ENCODE measurements at places on chromosomes 11 and 22. TPM values are rescaled to one million over a fixed set of nuclear protein-coding genes. Genes with fewer than 3 reads are reported as not detected.

DNA sequence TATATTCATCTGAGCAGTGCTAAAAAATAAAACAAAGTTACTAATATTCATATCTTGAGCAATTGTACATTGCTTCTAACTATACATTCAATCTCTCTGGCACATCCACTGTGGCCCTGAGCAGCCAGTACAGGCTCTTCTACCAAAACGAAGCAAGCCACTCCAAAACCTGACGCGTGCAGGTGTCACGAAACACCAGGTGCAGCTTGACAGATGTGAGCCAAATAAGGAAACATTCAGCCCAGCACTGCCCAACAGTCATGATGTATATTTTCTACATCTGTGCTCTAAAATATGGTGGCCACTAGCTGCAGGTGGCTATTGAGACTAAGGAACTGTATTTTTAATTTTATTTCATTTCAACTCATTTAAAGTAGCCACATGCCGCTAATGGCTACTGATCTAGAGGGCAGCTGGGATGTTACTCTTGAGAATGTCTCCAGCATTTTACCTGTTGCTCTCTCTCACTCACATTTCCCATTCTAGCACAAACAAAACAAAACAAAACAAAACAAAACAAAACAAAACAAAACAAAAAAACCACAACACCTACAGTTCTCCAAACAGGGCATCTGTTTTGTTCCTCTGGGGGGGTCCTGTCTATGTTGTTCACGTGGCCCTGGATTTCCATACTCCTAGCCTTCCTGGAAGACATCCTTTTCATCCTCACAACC lies 77.7 kb downstream of the LARGE1 start:
- H3K4me3 ChIP-seq: no peak overlapping the region
- no peaks in the 10 kb centered on the region for H3K36me3 ChIP-seq
- DNase-seq: no peak
- no peaks in the 10 kb centered on the region for H3K27me3 ChIP-seq

DNA sequence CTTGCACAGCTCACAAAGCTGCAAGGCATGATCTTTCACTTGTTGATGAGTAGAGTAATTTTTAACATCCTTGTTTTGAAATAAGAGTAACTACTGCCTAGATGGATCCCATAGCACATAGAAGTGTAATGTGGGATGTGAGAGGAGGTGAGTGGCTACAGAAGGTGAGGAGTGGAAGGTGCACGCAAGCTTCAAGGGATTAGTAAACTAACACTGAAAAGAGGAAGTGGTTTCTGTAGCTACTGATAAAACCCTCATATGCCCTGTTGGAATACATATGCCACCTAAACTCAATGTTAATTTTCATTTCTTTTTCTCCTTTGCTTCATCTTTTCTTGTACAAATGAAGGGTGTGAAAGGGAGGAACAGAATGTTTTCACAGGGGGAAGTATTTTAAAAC lies 22.0 kb upstream of the CTSC start:
- no peaks in the 10 kb centered on the region for H3K36me3 ChIP-seq
- no peak overlapping the region for H3K27ac ChIP-seq
- peaks cover 14% of the 10 kb centered on the region for H3K4me1 ChIP-seq
- H3K27me3 ChIP-seq: no peaks in the 10 kb centered on the region
- no peak for DNase-seq

DNA sequence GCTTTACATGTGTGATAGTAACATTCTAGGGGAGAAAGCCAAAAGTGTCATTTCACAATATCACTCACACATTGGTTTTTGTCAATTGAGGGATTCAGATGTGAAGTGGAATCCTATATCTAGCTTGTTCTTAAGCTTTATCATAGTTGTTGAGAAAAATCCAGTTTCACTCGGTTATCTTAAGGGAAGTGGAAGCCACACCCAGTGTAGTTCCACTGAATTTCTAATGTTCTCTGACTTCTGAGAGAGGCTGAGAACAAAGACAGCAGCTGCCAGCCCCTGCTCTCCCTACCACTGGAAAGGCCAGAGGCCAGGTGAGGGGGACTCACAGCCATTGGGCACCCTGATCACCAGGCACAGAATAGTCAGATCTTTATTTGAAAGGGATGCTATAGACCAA lies 53.7 kb downstream of the THAP12 start:
- no peaks in the 10 kb centered on the region for H3K36me3 ChIP-seq
- no peak for DNase-seq
- H3K4me3 ChIP-seq: no peak overlapping the region
- H3K27me3 ChIP-seq: peaks cover 23% of the 10 kb centered on the region

DNA sequence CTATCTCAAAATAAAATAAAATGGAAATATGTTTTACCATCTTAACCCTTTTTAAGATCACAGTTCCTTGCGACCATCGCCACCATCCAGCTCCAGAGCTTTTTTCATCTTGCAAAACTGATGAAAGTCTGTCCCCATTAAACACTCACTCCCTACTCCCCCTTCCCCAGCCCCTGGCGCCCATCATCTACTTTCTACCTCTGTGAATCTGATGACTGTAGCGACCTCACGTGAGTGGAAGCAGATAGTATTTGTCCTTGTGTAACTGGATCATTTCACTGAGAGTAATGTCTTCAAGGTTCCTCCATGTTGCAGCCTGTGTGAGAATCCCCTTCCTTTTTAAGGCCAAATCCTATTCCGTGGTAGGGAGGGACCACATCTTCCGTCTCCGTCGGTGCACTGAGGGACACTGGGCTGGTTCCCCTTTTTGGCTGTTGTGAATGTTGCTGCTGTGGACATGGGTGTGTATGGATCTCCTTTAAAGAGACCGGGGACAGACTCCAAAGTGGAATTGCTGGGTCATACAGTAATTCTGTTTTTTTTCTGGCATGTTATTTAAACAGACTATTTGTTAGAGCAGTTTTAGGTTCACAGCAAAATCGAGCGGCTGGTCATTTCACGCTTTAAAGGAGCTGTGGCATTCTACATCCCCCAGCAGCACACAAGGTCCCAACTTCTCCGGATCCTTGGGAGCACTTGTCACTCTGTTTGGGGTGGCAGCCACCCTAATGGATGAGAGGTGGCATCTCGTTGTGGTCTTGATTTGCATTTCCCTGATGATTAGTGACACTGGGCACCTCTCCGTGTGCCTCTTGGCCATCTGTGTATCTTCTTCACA lies 120.0 kb downstream of the KCNQ1 start:
- no peak for DNase-seq
- no peaks in the 10 kb centered on the region for H3K4me1 ChIP-seq
- no peaks in the 10 kb centered on the region for H3K27me3 ChIP-seq
- H3K36me3 ChIP-seq: no peaks in the 10 kb centered on the region

OR52N4 gene
- not detected for total RNA-seq

DNA sequence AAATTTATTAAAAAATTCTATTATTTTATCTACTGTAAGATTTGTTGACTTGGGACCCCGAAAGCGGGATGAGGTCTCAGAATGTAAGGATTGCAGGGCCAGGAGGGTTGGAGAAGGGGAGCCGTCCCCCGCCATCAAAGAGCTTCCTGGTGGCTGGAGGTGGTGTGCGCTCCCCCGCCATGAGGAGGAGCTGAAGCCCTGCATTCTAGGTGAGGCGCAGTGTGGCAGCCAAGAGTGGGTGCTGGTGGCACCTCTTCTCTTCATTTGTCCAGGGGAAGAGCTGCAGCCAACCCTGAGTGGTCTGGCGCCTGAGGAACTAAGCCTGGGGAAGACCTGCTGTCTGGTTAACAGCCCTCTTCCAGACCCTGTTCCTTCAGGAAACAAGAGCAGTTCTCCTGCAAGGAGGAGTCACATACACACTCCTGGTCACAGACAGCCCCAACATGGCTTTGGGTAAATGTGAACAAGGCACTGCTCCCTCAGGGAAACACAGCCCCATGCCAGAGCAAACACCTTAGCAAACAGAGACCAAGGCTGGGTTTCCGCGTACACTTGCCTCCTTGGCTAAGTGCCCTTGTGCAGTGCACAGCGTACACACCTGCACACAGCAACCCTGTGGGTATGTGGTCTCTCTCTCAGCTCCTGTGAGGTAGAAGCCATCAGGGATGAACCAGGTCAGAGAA lies 17.3 kb downstream of the RTN4RL2 start:
- H3K4me1 ChIP-seq: peaks cover 22% of the 10 kb centered on the region
- H3K27me3 ChIP-seq: peaks cover 8% of the 10 kb centered on the region
- H3K36me3 ChIP-seq: no peaks in the 10 kb centered on the region
- no peak overlapping the region for H3K27ac ChIP-seq
- no peak for DNase-seq

DNA sequence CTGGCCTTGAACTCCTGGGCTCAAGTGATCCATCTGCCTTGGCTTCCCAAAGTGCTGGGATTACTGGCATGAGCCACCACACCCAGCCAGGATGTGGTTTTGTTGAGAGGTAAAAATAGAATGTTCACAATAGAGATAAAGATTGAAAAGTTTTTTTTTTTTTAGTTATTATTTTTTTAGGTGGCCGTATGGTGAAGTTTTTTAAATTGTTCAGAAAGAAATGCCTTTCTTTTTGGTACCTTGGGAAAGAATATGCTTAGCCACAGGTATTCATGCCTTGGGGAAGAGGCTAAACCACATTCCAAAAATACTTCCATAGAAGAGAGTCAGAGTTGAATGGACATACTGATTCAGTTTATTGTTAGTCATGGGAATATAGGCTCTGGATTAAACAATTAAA lies 143.4 kb downstream of the C11orf91 start:
- H3K4me1 ChIP-seq: no peaks in the 10 kb centered on the region
- no peak overlapping the region for H3K4me3 ChIP-seq
- no peaks in the 10 kb centered on the region for H3K36me3 ChIP-seq
- H3K27ac ChIP-seq: no peak overlapping the region
- no peak for DNase-seq
- no peaks in the 10 kb centered on the region for H3K27me3 ChIP-seq

- H3K4me1 ChIP-seq: peaks cover 17% of the 10 kb centered on the region
- peak overlapping the region; percentile 94 for H3K27ac ChIP-seq
- H3K4me3 ChIP-seq: peak overlapping the region; percentile 70
- no peak for DNase-seq
Measured at GRCh38 chr22:39996732-39997131, 2.0 kb downstream of the FAM83F start.

CDC42EP1 gene
- total RNA-seq: 56.3 TPM

GRCh38 chr11:1746511-1746931 lies 3.9 kb downstream of the IFITM10 start:
- H3K4me3 ChIP-seq: no peak overlapping the region
- no peaks in the 10 kb centered on the region for H3K36me3 ChIP-seq
- H3K4me1 ChIP-seq: peaks cover 18% of the 10 kb centered on the region
- H3K27me3 ChIP-seq: no peaks in the 10 kb centered on the region
- no peak for DNase-seq
- no peak overlapping the region for H3K27ac ChIP-seq

DNA sequence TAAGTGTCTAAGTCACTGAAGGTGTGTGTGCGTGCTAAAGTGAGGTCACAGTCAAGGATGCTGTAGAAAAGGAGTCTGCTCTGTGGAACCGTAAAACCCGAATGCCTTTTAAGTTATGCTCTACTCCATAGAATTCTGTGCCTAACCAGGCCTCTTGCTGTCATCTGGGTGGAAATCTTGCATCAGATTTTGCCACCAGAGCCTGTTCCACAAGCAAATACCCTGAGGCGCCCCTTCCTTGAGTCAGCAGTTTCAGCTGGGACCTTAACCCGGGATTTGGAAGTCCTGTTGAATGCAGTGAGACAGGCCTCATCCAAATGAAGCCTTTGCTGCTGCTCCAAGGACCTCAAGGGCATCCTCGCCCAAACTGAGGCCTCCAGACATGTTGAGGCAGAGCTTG lies 109.8 kb downstream of the WNT11 start:
- no peak overlapping the region for H3K4me3 ChIP-seq
- no peak for DNase-seq
- no peaks in the 10 kb centered on the region for H3K27me3 ChIP-seq
- no peak overlapping the region for H3K27ac ChIP-seq

DNA sequence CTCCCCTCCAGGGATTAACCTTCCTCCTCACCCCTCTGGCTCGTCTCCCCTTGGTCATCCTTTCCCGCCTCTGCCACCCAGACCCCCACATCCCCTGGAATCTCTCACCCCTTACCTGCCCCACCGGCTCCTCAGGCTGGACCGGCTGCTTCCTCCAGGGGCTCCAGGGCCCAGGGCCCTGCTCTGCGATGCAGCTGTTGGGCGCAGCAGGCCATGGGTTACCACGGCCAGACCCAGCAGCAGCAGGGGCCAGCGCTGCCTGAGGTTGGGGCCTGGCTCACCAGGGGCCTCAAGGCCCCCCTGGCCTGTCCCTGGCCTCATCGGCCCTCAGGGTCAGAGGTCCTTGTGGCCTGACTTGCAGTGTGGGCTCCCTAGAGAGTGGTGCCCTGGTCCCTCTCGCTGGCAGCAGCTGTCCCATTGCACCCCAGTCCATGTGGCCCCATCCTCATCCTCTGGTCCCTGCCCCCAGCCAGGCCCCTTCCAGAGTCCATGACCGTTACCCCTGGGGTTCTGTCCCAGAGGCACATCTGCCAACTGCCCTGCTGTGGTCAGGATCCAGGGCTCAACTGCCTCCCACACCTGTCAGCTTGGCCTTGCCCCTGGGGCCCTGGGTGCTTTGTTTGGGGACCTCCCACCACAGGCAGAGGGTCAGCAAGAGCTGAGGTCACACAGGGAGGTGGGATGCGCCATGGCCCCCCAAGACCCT lies at the start of gene IGLL1:
Gene IGLL1 (minus strand): TSS at position 421 of the 706 bp plus-strand sequence. CDS start 100 bp downstream, at position 321.
- no peaks in the 10 kb centered on the region for H3K36me3 ChIP-seq
- H3K4me3 ChIP-seq: no peak within 1 kb of the TSS
- H3K27ac ChIP-seq: no peak within 1 kb of the TSS

- no peaks in the 10 kb centered on the region for H3K27me3 ChIP-seq
- no peak overlapping the region for H3K27ac ChIP-seq
- DNase-seq: no peak
- H3K36me3 ChIP-seq: no peaks in the 10 kb centered on the region
- H3K4me3 ChIP-seq: no peak overlapping the region
Measured at GRCh38 chr11:111422494-111423249, 43.6 kb upstream of the POU2AF1 start.

MISFA gene
- 2.5 TPM for total RNA-seq

- H3K36me3 ChIP-seq: no peaks in the 10 kb centered on the region
- no peaks in the 10 kb centered on the region for H3K27me3 ChIP-seq
- DNase-seq: no peak
- peak overlapping the region; percentile 69 for H3K4me3 ChIP-seq
- H3K4me1 ChIP-seq: peaks cover 54% of the 10 kb centered on the region
- peak overlapping the region; percentile 87 for H3K27ac ChIP-seq
Measured at GRCh38 chr11:62444236-62444833, 25.5 kb downstream of the SCGB1A1 start.

GRCh38 chr22:29780748-29781676 lies 13.8 kb downstream of the UQCR10 start:
- no peak for DNase-seq
- H3K36me3 ChIP-seq: no peaks in the 10 kb centered on the region
- H3K4me3 ChIP-seq: no peak overlapping the region
- no peaks in the 10 kb centered on the region for H3K27me3 ChIP-seq
- H3K4me1 ChIP-seq: peaks cover 40% of the 10 kb centered on the region
- H3K27ac ChIP-seq: peak overlapping the region; percentile 71

FADS2 gene
- total RNA-seq: 5.3 TPM

GRCh38 chr11:16860617-16861016 lies 122.2 kb downstream of the C11orf58 start:
- DNase-seq: no peak
- H3K4me3 ChIP-seq: no peak overlapping the region
- no peak overlapping the region for H3K27ac ChIP-seq
- H3K27me3 ChIP-seq: no peaks in the 10 kb centered on the region

PDGFD gene
- total RNA-seq: 1.6 TPM
